GM20000 (cell line): ENCODE measurements at places on chromosomes 6 and 20.

GRCh38 chr20:24984961-24985640, 7.5 kb downstream of the APMAP start:
- DNase-seq: no peak

- DNase-seq: no peak
Observed at GRCh38 chr6:40764726-40765125, 177.6 kb upstream of the LRFN2 start.

DNA sequence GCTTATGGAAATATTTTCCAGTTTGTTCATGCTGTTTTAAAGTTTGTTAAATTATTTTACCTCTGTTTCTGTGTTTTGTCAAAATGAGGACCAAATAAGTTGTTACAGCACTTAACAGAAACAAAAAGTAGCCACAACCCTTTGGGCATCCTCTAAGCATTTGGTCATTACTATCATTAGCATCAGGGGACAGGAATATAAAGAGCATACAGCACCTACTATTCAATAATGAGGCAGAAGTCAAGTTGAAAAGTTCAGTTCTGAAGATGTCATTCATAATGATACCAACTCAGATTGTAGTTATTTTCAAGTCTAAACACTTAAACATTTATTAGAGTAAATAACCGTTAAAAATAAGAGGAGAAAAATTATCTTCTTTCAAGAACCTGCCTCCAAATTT, 862.3 kb upstream of the FLRT3 start:
- DNase-seq: peak; percentile 18

DNA sequence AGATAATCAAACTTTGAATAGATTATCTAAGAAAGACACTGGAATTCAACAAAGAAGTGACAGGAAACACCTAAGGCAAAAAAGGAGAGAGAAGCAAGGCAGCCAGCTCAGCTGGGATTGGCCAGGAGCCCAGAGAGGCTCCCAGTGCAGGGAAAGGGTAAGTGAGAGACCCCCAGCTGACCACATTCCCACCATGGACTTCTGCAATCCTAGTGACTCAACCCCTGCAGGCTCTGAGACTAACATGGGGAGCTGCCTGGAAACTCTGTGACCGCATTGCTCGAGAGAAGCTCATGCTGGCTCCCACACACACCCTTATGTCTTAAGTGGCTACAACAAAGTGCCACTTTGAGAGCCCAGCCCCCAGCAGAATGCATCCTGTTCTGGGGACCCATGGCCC, 215.1 kb downstream of the PACRG start:
- DNase-seq: no peak

DNA sequence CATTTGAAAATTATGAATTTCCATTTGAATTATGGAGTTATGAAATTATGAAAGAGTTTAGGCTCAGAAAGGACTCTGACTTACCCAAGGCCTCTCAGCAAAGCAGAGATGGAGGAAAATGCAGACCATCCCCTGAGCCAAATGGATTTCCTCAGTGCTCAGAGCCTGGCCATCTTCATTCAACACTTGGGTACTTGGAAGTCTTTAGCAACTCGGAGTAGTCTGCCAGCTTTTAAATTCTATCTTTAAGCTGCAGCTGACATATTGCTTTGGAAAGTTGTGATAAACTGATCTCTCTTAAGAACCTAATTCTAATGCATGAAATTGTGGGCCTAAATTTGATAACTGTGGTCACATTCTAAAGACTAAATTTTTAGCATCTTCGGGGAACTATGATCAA, 315.4 kb downstream of the SAMD5 start:
- DNase-seq: no peak

GRCh38 chr6:71388068-71388744, 99.6 kb downstream of the OGFRL1 start:
- no peak for DNase-seq

DNA sequence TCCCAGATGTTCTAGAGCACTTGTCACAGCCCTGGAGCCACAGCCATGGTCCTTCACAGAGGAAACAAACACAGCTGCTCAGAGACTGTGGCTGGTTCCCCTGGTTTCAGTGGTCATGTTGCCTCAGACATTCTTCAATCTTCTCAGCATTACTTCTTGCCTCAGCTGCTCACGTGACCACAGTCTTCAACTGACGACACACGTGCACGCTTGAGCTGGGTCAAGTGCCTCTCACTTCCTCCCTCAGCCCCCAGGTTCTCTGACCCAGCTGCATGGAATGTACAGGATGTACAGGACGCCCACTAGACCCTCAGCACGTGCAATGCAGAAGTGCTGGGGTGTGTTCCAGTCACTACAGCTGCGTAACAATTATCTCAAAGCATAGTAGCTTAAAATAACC, 159.8 kb upstream of the GGTLC1 start:
- DNase-seq: no peak

DNA sequence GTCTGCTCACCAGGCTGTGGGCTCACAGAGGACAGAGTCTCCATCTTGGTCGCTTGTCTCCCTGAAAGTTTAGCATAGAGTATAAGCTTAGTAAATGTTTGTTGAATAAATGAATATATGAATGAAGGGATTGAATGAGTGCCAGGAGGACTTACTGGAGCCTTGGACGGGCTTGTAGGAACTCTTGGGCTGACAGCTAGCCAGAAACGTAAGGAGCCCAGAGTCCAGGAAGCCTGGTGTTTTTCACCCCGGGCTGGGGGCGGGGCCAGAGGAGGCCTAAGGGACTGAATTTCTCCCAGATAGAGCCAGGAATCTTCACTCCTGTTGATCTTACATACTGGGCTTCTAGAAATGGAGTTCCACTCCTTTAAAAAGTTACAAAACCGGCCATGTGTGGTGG, 68.5 kb upstream of the SRSF6 start:
- no peak for DNase-seq

DNA sequence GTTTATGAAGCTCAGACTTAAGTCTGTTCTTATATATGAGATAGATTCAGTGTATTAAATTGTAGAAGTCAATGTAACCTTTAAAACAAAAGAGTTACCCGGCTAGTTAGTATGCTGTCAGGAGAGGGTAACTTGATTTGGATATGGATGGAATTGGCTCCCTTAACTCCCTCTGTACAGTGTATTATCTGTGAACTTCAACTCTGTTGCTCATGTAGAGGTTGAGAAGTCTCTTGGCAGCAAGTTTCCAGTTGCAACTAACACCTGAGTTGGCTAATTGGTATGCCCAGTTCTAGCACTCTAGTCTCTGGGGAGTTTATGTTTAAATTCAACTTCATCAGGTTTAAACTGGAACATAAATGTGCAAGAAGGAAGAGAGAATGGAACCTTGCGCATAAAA, 111.0 kb downstream of the NCOA3 start:
- DNase-seq: no peak

DNA sequence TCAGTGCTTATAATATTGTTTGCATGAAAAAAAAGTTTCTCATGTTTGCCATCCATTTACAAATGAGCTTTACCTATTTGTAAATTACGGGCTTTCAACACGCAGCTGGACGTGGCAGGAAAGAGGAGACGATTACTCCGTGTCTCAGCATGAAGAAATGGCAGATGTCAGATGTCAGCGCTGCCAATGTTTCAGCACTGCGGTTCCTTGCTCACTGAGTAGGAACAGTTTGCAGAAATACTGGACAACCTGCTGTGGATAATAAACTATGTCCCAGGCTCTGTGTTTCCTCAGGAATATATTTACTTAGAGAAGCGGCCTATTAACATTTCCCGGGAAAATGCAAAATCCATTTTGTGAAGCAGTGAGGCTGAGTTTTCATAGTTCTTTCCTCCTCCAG, 22.7 kb downstream of the RAMACL start:
- DNase-seq: no peak

DNA sequence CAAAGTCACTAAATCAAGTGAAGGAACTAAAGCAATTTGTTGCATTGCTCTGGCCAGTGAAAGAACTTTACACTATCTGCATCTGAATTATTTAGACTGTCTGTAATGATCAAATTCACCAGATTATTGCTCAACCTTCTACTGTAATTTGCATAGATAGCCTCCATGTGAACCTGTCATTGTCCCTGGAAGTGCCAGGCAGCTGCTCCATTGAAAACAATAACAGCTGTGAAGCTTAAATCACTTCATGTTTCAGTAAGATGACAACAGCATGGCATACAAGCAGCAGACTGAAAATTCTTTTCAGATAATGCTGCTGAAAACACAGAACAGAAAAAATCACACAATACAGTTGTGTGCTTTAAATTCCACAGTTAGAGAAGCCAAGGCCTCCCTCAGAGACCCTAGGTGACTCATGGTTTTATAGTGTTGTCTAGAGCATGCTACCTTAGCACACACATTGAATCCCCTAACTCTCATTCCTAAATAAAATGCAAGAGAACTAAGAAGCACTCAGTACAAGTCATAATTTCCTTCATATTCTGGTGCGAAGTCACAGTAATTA, 248.9 kb downstream of the TPBG start:
- no peak for DNase-seq
